AML-193 (cell line): ENCODE measurements at places on chromosomes 4 and X.

GRCh38 chrX:135112096-135112729 is 8.1 kb downstream of the ETDB start:
- peak; percentile 7 for DNase-seq

DNA sequence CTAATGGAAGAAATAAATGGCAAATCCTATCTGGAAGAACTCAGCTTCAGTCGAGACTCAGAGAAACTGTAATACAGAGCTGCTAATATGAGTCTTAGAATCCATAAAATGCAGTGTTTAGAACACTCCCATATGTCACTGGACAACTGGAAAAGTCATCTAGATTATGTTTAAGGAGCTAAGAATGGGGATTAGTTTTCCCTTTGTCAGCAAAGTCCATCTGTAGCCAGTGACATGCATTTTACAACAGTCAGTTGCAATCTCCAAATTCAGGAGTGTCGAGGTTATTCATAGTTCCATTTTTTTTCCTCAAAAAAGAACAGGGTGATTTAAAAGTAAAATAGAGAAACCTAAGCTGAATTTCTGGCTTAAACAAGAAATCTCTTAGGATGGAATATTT is 516.6 kb upstream of the GALNT7 start:
- no peak for DNase-seq

- DNase-seq, result no peak
These were observed 637.2 kb upstream of the CPEB2 start for GRCh38 chr4:14364953-14365536.

DNA sequence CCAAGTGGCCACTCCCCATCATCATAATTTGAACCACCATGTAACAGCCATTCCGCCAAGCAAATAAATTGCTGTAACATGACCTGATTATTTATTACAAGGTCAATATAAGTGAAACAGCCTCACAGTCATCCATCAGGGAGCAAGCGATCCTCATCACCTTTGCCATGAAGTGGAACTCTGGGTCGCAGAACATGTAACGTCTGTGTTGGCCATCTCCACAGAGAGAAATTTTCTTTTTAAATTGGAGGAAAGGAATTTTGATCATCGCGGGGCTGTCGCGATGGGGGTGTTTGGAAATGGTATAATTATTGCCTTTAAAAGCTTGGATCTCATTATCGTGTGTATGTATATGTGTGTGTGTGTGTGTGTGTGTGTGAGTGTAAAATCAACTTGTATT is 90.2 kb downstream of the SHOX start:
- no peak for DNase-seq

GRCh38 chr4:77153006-77153405 is 4.0 kb upstream of the CCNG2 start:
- no peak for DNase-seq

- no peak for DNase-seq
These were observed 1.7 kb upstream of the PPP2R2C start for GRCh38 chr4:6474053-6474568.

DNA sequence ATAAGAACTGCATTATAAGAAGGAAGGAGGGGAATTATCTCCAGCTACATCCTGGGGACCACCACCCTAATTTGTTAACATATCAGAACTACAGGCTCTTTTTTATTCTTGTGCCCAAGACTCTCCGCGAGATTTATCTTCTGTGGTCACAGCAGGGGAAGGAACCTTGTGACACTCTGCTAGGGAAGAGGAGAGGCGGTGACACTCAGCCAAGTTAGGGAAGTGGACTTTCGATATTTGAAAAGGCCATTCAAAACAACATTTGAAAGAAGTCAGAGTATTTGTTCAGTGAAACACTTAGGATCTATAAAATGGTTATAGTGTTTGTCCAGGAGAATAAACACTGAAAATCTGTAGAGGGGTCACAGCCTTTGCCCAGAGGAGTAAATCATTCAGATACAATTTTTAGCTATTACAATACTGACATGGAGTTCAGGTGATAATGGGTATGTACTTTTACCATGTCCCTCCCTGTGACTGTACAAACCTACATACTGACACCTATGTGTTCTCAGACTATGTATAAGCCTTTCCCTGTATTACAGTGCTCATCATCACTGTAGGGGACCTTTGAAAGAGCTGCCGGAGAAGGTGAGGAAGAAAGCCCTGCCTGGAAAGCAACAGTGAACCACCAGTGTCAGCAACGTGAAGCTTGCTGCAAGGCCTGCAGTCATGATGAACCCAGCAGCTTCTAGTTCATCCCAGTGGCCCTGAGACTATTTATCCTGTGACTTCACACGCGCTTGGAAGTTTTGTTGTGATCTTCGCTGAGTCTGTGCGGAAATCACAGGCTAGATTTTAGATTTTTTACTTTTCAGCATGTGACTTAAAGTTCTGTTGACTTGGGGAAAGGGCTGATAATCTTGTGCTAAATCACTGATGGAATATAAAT is 8.5 kb upstream of the PTTG2 start:
- peak; percentile 59 for DNase-seq

GRCh38 chr4:87839592-87839946 is 6.8 kb downstream of the MEPE start:
- DNase-seq, result no peak

GRCh38 chrX:873016-873415 is 242.4 kb downstream of the SHOX start:
- DNase-seq, result no peak

GRCh38 chr4:139007640-139008039 is 7.9 kb upstream of the NOCT start:
- no peak for DNase-seq

GRCh38 chrX:134764202-134764785 is 106.0 kb upstream of the PLAC1 start:
- DNase-seq, result peak; percentile 14

- DNase-seq, result no peak
These were observed 28.1 kb downstream of the ADAM29 start for GRCh38 chr4:174946246-174946645.

GRCh38 chrX:133796282-133796681 is 189.1 kb downstream of the GPC3 start:
- DNase-seq, result no peak

GRCh38 chr4:128459547-128459946 is 171.9 kb upstream of the PGRMC2 start:
- DNase-seq, result no peak

DNA sequence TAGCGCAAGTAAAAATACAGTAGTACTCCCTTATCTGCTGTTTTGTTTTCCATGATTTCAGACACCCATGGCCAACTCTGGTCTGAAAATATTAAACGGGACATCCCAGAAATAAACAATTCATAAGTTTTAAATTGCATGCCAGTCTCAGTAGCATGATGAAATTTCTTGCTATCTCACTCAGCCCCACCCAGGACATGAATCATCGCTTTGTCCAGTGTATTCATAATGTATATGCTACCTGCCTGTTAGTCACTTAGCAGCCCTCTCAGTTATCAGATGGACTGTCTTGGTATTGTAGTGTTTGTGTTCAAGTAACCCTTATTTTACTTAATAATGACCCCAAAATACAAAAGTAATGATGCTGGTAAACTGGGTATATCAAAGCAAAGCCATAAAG is 158.2 kb upstream of the DDIT4L start:
- no peak for DNase-seq

DNA sequence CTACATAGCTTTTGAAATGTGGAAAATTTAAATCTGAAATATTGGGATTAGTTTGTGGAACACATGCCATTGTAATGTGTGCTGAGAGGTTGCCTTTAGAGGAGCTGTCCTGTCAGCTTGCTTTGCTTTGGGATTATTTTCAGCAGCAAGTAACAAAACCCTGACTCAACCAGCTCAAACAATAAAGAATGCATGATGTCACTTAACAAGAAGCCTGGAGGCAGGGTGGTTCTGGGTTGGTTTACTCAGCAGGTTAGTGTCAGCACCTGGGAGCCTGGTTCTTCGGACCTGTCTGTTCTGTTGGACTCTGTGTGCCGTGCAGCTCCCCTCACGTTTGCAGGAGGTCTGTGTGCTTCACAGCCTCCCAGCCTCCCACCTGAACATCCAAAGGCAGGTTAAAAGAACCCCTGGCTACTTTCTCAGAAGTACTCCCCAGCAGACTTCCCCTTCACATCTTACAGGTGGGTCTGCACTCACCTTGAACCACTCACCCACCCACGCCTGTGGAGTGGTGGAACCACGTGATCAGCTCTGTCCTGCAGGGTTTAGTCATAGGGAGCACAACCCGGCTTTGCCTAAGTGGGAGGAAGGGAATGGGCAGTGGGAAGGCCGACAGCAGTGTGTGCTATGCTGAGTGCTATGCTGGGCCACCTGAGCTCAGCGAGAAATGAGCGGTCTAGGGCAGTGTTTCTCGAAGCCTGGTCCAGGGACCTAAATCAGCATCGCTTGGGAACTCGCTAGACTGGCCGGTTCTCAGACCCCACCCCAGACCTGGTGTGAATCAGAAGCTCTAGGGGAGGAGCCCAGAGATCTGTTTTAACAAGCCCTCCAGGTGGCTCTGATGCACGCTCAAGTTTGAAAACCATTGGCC is 20.4 kb downstream of the TMEM131L start:
- no peak for DNase-seq

GRCh38 chr4:19494961-19495360 is 756.7 kb upstream of the SLIT2 start:
- DNase-seq, result no peak

DNA sequence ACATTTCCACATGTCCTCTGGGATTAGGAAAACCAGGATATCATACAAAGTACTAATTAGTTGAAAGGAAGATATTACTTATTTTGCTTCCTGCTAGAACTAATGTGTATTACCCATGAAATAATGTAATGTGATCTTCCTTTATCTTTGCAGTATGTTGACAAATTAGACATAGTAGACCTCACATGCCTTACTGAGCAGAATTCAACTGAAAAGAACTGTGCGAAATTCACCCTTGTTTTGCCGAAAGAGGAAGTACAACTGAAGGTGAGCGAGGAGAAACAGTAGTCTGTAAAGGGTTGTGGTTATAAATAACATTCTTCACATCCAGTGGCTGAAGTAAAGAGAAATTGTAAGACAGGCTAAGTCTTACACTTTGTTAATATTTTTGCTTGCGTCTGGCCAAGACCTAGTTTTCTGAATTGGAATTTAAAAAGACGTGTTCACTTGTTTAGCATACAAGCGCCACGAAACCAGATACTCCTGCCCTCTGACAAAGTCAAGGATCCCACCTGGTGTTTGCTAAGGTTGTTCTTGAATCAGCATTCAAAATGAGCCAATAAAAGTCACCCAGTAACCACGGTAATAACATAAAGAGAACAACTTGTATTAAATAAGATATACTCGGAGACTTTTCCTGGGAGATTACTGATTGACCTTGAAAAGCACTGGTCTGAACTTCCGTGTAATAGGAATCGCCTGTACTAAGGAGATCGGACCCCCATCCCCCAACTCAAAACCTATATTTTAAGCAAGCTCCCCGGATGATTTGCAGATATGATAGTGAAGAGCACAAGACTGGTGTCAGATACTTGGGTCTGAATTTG is 16.9 kb downstream of the STAP1 start:
- peak; percentile 54 for DNase-seq

GRCh38 chr4:140297221-140297570 is 76.2 kb upstream of the SCOC start:
- no peak for DNase-seq

DNA sequence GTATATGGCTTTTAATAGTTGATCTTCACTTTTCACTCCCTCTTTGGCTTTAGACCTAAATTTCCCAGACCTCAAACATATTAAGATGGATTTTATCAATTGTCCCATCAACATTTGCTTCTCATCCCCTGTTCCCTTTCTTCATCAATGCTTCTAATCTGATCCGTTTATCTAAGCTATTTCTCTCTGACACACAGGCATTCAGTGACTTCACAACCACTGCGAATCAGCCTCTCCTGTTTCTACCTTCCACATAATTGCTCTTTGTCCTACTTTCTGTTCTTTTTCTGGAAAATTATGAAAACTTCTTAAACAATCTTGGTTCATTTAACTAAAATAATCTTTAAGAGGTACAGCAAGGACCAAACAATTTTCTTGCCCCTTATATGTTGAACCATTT is 115.2 kb downstream of the GLRA3 start:
- no peak for DNase-seq

DNA sequence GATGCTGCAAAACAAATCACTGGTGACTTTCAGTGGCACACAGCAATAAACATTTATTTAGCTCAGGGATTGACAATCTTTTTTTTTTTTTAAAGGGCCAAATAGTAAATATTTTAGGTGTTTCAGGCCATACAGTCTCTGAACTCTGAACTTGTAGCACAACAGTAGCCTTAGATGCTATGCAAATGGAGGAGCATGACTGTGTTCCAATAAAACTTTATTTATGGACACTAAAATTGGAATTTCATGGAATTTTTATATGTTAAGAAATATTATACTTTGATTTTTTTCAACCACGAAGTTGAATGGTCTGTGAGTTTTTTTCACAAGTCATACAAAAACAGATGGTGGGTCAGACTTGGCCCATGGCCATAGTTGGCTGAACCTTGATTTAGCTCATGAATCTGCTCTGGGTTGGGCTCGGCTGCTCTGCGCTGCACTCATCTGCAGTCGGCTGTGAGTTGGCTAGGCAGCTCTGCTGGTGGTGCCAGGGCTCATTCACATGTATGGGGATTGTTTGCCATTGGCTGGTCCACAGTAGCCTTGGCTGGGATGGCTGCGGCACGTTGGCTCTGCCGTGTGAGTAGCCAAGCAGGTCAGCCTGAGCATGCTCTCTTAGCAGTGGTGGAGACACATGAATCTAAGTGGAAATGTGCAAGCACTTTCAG is 231.7 kb upstream of the PGRMC2 start:
- no peak for DNase-seq

- DNase-seq, result no peak
These were observed 40.0 kb downstream of the ZFYVE28 start for GRCh38 chr4:2378401-2378800.

DNA sequence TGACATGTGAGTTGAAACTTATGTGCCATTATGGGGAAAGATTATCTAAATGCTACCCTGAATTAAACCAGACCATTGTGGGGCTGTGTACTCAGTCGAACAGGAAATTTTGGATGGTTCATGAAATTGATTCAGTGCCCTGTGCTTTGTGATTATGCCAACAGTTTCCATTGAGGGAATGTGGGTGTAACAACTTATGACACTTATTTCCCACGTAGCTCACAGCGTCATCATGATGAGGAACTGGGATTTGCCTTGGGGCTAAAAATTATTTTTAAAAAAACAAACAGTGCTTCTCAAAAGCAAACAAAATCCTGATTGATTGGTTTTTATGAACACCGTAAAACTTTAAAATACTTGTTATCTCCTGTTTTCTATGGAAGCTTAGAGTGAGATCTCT is 8.3 kb upstream of the CLTRN start:
- no peak for DNase-seq

DNA sequence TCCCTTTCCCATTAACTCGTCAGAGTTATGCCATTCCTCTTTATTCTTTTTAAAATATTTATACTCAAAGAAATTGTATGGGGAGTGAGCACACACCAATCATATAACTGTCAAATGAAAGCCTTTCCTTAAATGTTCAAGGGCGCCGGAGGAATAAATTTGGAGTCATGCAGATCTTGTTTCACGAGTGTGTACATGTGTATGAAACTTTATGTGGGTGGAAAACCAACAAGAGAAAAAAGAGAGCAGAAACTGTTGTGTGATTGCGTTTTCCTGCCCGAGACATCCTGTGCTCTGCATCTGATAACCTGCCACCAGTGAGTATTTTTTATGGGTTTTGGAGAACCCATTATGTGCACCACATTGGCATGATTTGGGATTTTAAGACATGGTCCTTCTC is 88.3 kb downstream of the FHDC1 start:
- no peak for DNase-seq

GRCh38 chrX:11461201-11462001 is 168.2 kb downstream of the AMELX start:
- DNase-seq, result no peak
